ENCODE measurements at places on chromosomes 3 and 15. TPM values are rescaled to one million over a fixed set of nuclear protein-coding genes. Genes with fewer than 3 reads are reported as not detected.

DNA sequence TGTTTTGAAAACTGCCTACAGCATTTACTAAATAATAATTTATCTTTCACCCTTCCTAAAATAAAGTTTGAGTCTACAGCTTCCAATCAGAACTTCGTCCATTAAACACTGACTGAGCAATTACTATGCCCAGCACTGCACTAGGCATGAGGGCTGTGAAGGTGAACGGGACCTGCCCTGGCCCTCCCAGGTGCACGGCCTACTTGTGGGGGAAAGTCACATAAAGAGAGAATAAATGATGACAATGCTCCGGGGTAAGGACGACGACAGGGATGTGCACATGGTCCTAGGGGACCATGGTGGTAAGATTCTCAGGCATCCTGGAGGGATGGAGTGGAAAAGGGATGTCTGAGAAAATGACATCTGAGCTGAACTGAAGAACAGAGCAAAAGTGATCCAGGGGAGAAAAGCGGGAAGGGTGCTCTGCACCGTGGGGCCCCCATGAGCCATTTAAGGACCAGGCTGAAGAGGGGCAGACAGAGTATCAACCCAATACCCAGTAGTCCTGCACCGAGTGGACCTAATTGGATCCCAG, 11.5 kb downstream of the PLA2G4F start:
- DNase-seq, result no peak

DNA sequence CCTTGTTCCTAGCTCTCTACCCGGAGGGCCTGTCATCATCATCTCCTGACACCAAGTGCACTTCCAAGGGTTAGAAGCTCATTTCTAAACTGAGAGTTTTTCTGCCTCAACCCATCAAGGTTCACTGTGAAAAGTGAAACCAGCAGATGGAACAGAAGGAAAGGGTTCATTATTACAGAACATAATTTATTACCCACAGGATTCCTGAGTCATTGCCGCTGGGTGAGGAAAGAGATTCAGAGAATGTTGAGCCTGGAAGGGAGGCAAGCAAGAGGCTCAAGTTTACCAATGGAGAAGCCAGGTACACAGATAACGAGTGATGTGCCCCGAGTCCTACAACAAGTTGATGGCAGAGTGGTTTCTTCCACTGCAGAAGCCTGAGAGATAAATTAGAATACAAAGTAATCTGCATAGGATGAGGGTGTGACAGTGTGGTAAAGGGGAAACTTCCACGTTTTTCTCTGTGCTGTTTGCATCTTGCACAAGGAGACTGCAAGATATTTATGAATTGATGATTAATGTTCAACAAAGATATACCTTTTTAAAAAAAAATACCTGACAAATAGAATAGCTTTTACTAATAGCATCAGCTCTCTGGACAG, 80.5 kb upstream of the SETMAR start:
- no peak for DNase-seq

SLC22A13 gene
- total RNA-seq, result 0.66 TPM

CLSTN2 gene
- total RNA-seq, result 0.83 TPM

- no peak for DNase-seq
These were observed 255.1 kb upstream of the TPM1 start for GRCh38 chr15:62787401-62787800.

- DNase-seq, result no peak
These were observed 315.0 kb downstream of the FOXP1 start for GRCh38 chr3:71268462-71268999.

LMAN1L gene
- total RNA-seq, result not detected

DNA sequence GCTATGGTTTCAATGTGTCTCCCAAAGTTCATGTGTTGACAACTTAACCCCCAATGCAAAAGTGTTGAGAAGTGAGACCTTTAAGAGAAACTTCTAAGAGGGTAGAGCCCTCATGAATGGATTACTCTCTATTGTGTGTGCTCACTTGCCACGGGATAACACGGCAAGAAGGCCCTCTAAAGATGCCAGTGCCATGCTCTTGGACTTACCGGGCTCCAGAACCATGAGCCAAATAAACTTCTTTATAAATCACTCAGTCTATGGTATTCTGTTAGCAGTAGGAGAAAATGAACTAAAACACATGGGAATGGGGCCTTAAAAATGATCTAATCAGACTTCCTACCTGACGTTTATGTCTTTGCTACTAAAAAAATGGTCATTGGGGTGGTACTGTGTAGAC, 2.6 kb upstream of the TCF12 start:
- no peak for DNase-seq

C3orf22 gene
- total RNA-seq, result not detected

DNA sequence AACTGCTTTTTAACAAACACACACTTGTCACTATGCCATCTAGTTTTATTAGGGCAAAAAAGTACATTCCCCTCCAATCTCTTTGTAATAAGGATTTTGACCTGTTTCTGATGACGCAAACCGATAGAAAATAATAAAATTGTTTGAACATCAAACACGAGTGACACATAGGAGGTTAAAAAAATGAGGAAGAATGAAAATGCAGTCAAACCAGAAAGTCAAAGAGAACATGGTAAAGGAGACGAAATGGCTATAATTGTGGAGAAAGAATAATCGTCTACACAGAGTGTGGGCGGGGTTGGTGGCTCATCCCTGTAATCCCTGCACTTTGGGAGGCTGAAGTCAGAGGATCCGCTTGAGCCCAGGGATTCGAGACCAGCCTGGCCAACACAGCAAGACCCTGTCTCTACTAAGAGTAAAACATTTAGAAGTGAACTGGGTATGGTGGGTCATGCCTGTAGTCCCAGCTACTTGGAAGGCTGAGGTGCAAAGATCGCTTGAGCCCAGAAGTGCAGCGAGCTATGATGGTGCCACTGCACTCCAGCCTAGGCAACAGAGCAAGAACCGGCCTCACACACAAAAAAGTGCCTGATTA, 83.2 kb downstream of the MEIS2 start:
- no peak for DNase-seq

DNA sequence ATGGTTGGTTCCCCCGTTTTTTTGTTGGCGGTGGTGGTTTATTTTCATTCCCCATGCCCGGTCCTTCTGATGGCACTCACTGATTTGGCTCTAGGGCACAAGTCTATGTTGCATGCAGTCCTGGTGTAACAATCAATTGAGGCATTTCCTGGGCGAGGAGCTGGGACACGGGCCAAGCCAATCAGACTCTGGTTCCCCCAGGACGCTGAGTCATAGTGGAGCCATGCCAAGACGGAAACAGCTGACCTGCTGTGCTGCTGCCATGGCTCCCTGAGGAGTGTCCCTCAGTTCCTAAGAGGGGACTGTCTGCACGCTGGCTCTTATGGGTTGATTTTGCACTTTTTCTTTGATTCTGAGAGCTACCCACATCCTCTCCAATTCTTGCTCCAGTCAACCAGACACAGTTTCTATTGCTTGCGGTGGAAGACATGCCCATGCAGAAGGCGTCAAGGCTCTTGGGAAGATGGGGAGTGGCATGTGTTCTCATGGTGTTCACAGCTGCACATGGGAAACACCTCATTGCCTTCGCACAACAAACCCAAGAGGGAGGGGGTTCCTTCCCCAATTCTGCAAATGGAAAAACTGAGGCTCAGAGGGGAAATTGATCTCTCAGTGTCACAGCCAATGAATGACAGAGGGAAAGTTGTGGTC, 28.3 kb upstream of the ALDH1L1 start:
- DNase-seq, result no peak

GRCh38 chr3:189827108-189827507, 195.9 kb downstream of the TP63 start:
- DNase-seq, result no peak

LSMEM2 gene
- 1.5 TPM for total RNA-seq

- no peak for DNase-seq
These were observed 29.3 kb downstream of the RARRES1 start for GRCh38 chr3:158702815-158703481.

PP2D1 gene
- not detected for total RNA-seq

APH1B gene
- 24.4 TPM for total RNA-seq

DNA sequence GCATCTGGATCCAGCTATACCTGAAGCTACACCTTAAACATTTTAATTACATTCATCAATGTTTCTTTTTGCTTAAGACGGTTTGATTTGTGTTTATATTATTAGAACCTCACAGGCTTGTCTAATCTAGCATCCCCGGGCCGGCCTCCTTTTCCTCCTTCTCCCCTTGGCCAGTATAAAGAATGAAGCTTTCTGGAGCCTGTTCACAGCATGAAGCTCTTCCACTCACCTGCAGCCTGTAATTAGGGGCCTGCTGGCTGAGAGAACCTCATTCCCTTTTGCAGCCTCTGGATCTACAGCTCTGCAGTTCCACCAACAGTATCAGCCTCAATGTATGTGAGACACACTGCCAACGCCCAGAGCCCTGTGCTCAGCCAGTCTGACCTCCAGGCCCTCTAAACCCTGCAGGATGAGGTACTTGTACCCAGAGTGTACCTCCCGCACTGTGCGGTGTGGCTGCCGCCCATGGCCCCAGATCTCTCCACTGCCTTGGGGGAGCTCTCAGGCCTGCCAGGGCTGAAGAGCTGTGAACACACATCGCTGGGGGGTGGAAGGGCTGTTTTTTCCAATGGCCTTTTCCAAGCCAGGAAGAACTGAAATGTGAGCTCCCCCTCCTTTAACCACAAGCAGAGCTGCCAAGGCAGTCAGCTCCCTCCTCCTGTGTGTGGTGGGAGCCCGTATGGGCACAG, 114.7 kb upstream of the ALDH1A3 start:
- DNase-seq, result no peak

GRCh38 chr15:97909291-97909891, 51.1 kb upstream of the ARRDC4 start:
- peak; percentile 81 for DNase-seq

CD96 gene
- not detected for total RNA-seq

- peak; percentile 3 for DNase-seq
These were observed 701.4 kb upstream of the LMCD1 start for GRCh38 chr3:7800006-7800780.

GRCh38 chr3:72343078-72343477, 505.2 kb downstream of the SHQ1 start:
- DNase-seq, result no peak

- no peak for DNase-seq
These were observed 60.3 kb downstream of the FEM1B start for GRCh38 chr15:68337826-68338225.

IL1RAP gene
- total RNA-seq, result 3.6 TPM

- DNase-seq, result no peak
These were observed 377.5 kb downstream of the LRTM1 start for GRCh38 chr3:54550221-54550977.

SLC51A gene
- total RNA-seq, result 4.0 TPM

DNA sequence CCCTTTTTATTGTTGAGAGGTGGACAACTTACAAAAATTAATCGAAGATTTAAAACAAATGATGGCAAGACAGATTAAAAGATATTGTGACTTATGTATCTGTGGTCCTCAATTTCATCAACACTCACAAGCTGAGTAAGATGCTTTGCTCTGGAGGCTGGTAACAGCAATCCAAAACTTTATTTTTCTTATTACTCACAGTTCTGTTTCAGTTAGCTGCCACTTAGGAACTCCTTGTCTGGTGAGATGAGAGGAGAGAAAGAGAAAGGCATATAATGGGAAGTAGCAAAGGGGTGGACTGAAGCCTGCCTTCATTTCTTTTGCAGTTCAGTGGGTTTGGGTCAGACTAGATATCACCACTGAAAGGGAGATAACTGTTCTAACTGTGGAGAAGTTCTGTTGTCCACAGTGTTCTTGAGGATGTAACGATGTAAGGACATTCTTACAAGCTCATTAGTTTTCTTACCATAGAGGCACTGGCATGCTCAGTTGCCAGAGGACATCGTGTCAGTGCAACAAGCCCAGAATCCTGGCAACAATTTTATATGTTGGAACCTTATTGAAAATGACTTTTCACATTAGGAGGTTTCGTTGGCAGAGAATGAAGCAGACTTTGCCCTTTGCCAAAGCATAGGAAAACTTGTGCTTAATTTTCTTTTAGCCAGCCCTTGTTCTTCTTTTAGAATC, 93.6 kb downstream of the PLCL2 start:
- no peak for DNase-seq

GRCh38 chr15:77782691-77783090, 150.0 kb upstream of the LINGO1 start:
- DNase-seq, result no peak

GRCh38 chr3:169244119-169244864, 419.2 kb downstream of the MECOM start:
- peak; percentile 29 for DNase-seq

DNA sequence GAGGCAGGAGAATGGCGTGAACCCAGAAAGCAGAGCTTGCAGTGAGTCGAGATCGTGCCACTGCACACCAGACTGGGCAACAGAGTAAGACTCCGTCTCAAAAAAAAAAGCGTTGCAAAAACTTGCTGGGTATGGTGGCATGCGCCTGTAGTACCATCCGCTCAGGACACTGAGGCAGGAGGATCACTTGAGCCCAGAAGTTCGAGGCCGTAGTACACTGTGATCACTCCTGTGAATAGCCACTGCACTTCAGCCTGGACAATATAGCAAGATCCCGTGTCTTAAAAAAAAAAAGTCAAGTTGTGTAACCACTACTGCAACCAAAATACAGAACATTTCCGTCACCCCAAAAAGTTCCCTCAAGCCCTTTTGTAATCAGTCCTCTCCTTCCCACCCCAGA, 1.5 kb downstream of the ARPC4 start:
- no peak for DNase-seq

DNA sequence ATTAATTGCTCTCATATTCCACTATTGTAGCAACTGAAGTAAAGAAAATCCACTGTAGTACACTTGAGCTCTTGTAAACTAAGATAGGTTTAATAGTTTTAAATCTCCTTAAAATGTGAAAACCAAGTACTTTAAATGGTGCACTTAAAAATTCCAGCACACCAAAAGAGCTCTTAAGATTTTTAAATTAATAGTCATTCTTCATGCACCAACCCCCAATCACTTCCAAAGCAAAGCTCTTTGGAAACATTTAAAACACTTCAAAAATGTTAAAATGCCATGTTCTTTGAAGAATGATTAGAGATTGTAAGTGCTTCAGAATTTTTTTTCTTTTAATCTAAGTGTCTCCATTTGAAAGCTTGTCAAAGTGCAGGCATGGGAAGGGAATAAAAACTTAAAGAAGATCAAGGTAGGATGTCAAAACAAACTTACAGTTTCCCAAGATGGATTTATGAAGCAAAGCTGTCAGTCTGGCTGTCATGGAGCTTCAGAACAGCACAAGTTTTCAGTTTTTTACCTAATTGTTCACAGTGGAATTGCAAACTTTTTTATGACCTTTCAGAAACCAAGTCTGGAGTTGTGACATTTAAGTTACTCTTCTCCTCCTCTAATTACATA, 84.3 kb downstream of the ARPP21 start:
- DNase-seq, result no peak
